ENCODE measurements at places on chromosomes 6 and 20.

GRCh38 chr6:8155259-8156012, 53.1 kb upstream of the EEF1E1 start:
- DNase-seq, result no peak

DNA sequence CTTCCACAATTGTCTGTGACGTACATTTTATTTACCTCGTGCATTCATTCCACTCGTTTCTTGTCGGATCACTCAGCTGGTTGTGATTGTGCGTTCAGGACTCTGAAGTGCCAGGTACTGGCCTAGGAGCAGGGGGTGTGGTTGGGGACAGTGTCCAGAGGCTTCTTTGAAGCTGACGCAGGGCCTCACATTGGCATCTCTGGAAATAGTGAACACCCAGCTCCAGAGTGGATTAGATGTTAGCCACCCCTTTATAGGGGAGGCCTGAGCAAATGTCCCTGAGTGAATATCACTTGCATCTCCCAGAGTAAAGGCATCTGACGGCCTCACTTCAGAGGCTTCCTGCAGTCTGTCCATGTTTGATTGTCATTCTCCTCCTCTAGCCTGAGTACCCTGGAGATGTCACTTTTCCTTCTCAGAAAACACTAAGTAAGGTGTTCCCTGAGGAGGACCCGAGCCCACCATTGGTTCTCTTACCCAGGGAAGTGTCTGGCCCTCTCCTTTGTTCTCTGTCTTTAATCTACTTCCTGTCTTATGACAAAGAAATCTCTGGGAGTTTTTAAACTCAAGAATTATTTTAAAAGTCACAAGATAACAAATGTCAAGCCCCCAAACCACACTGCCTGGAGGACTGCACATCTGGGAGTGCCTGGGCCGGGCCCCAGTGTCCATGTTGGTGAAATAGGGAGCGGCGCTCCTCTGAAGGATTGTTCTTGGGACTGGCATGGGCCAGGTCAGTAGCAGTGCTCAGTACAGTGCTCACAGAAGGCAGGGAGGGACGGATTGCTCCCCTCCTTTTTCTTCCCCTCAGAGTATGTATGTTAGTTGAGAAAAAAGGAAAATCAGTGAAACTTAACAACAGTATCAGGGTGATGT, 10.8 kb downstream of the STX16 start:
- no peak for DNase-seq

DNA sequence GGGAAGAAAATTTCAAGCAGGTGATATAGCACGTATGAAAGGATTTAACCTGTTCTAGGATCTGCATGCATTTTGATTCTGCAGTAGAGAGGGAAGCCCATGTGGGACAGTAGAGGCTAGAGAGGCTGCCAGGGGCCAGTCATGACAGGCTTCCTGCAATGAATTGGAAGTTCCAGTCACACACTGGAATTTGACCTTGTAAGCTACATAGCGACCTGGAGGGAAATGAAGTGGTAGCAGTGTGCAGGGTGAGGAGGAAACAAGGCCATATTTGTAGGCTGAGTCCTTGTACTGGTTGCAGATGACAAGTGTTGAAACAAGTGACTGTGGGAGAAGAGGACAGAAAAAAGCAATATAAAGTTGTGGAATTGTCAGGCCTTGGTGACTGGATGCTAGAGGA, 58.6 kb upstream of the OLIG3 start:
- no peak for DNase-seq

DNA sequence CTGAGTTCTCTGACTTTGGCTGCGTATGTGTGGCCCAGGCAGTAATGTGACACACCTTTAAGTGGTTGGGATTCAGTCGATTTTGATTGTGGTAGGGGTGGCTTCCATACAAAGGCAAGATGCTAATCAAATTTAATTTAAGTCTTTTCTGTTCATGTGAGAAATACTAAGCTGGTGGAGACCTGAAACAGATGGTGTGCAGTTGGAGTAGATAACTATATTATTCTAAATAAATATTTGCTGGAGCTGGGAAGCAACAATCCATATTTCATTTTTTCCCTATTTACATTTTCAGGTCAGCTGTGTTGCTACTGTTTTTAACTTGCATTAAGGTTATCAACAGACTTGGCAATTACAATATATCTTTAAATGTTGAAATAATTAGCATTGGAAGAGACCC, 67.4 kb upstream of the C20orf144 start:
- DNase-seq, result no peak

DNA sequence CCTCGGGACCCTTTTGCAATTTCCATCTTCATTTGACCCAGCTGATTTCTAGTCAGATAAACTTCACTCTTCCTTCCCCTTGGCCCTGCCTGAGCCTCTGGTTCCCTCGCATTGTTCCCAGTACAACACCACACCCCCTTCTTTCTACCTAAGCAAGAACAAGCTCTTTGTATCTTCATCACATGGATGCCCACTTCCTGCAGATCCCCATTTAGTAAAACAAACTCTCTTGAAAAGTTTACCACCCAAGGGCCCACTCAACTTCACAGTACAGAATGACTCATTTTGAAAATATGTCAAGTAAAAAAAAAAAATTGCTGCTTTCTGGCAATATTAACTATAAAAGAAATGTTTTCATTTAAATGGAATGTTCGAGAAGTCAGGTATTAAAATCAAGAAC, 5.2 kb downstream of the FAXC start:
- peak; percentile 19 for DNase-seq

DNA sequence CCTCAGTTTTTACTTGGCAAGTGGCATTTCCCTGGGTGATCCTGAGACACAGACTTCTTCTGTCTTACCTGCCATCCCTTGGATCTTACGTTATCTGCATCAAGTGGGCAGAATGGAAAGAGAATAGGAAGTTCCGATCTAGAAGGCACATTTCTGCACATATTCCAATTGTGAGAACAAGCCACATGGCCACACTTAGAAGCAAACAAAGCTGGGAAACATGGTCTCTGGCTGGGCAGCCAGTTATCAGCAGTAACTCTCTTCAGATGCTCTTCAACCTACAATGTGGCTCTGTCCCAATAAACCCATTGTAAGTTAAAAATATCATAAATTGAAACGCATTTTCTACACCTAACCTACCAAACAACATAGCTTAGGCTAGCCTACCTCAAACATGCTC, 67.3 kb upstream of the CCN6 start:
- no peak for DNase-seq

- no peak for DNase-seq
These were observed 502 bp upstream of the GNAS start for GRCh38 chr20:58851969-58852458.

- no peak for DNase-seq
These were observed 807 bp upstream of the OTOR start for GRCh38 chr20:16747291-16747811.

DNA sequence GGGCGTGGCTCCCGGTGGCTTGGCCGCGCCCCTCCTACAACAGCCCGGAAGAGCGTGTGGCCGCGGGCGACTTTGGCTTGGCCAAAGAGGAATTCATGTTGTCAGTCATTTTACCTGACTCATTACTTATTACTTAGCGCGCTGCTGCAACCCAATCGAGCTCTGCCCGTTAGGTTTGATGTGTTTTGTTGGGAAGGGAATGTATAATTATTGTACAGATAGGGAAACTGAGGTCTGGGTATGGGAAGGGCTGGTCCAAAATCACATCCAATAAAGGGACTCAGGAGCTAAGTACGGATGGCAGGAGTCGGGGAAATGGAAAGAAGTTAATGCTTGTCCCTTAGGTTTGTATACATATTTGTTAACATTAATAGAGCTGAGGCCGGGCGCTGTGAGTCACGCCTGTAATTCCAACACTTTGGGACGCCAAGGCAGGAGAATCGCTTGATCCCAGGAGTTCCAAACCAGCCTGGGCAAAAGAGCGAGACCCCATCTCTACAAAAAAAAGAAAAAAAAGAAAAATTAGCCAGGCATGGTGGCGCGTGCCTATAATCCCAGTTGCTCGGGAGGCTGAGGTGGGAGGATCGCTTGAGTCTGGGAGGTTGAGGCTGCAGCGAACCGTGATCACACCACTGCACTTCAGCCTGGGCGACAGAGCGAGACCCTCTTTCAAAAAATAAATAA, 639 bp upstream of the ZNF335 start:
- DNase-seq, result no peak

DNA sequence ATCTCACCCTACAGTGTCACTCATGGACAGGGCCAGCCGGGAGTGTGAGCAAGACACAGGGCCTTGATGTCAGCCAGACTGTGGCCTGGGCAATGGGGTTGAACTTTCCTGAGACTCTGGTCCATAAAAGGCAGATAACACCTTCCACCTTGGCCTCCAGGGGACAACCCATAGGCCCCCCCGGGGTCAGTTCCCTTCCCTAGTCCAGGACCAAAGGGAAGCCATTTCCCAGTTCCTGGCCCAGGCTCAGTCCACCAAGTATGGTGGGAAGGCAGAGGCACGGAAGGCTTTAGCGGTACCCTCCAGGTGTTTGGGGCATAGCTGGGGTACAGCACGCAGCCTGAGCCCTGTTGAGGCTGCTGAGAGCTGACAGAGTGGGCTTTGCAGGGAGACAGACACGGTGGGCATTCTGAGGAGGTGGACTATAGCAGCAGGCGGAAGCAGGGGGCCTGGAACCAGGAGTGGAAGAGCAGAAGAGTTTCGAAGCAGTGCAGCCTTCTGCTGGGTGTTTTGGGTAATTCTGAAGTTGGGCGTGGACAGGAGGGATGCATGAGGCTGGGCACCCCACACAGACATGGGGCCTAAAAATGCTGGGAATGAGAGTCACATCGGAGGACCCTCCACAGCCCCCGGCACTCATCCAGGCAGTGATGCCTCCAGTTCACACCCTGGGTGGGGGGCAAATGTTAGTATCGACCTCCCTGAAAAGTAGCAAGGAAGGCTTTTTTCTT, 43.9 kb upstream of the CD93 start:
- no peak for DNase-seq

GRCh38 chr6:34145161-34146020, 496 bp downstream of the GRM4 start:
- DNase-seq, result no peak

DNA sequence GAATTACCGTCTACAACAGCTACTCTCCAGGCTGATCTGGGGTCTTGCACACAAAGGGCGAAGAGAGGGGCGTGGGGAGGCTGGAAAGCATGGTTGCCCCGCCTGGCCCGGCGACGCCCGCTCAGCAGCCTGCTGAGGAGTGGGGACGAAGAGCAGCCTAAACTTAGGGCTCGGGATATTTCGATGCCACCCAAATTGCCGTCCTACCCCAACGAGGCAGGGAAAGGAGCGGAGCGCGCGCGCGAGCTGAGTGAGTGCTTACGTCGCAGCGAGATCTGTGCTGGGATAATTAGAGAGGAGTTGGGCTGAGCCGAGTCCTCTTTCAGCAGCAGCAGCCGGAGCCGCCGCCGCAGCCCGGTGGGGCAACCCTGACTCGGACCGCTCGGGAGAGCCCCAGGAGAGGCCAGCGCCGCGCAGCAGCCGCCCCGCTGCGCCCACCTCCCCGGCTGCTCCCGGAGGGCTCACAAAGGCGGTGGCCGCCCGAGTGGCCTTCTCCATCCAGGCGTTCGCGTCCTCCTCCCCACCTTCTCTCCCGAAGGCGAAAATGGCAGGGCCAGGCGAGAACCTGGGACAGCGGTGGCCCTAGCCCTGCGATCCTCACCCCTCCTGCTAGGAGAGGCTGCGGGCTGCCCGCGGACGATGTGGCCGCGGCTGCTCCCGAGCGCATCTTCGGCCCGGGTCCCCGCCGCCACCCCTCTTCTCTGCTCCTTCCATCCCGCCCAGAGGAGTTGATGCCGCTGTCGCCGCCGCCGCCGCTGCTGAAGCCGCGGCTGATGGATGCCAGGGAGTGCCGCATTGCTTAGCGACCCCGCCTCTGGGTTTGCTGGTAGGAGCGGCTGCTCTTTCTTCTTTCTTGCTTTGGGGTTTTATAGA, at the start of gene CLVS2:
CLVS2 (plus strand) TSS at position 315 of the 873 bp plus-strand sequence. CDS start 1,543 bp downstream, outside the sequence.
- no peak for DNase-seq

- DNase-seq, result no peak
These were observed 59.2 kb upstream of the CSE1L start for GRCh38 chr20:48986899-48987298.

DNA sequence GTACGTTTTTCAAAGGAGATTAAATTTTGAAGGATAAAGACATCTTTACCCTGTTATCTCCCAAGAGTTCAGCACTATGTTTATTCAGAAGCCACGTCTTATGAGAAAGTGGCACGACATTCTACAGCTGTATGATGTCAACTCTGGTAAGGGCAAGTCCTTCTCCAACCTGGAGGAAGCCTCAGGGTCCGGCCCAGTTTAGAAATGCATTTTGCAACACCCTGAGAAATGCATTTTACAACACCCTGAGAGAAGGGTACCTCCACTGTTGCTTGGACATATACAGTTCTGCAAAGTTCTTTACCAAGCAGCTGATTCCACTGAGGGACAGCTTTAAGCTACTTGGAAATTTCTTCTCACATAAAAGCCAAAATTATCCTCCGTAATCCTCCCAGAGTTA, 17.5 kb downstream of the NAPB start:
- no peak for DNase-seq

GRCh38 chr6:98574984-98575383, 259.4 kb upstream of the POU3F2 start:
- no peak for DNase-seq

- no peak for DNase-seq
These were observed 113.7 kb downstream of the FAM120B start for GRCh38 chr6:170420283-170420682.

- DNase-seq, result no peak
These were observed 20.5 kb upstream of the SNRPC start for GRCh38 chr6:34736823-34737222.
